Vagina (tissue), 2 donors: ENCODE measurements at places on chromosomes 6 and 20.

DNA sequence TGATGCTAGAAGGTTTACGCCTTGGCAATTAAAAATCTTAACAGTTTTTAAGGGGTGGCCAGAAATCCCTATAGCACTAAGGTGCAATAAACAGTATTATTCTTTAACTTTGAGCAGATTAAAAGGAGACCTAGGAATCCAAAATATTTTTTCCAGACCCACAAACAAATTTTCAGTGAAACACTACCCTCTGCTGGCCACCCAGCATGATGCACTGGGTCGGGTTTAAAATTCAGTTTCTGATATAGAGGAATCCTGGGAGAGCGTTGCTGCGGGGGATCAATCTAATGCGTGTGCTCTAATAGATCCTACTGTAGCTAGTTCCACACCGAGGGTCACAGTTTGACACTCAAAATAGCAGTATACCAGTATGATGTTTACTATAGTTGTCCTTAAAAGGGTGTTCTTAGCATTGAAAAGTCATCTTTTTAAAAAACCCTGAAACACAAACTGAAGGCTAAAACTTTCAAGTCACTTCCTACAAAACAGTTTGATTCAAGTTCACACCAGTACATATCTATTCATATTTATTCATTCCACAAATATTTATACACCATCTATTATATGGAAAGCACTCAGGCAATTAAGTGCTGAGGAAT is 10.2 kb downstream of the UBE3D start:
- DNase-seq = no peak

DNA sequence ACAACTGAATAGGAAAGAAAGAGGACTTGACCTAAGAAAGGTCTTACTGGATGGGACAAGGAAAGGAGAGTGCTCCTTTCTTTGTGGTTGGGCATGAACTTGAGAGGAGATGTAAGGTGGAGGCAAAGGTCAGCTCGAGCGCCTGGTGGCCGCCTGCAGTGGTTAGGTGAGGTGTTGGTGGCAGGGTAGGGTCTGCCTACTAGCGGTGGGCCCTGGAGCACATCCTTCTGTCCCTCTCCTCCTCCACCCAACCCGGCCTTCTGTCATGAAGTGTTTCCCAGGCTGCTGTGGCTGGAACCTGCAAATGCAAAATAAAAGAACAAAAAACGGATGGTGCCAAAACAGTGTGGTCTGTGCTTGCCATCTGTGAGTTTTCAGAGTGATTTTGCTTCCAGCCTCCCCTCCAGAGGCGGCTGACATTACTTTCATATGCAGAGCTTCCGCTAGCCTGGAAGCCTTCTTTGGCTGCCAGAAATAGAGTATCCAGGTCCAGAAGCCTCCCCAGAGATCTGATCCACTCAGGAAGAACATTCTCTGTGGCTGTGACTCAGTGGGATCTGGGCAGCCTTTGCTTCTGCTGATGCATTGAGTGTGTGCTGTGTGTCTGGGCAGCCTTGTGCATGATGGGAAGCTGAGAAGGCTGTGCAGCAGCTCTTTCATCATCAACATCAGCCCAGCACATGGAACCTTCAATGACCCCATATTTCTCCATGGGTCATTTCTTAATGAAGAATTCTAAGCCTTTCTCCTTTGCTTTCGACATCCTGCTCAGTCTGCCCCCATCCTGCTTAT is 79.8 kb upstream of the FAM184A start:
- no peak for DNase-seq

GRCh38 chr20:48189181-48189580 is 403.9 kb upstream of the SULF2 start:
- no peak for DNase-seq

- DNase-seq = no peak
These were observed 87.7 kb downstream of the EPB41L2 start for GRCh38 chr6:130975325-130975724.
